ENCODE measurements at places on chromosomes 6 and 20. TPM values are rescaled to one million over a fixed set of nuclear protein-coding genes. Genes with fewer than 3 reads are reported as not detected.

DNA sequence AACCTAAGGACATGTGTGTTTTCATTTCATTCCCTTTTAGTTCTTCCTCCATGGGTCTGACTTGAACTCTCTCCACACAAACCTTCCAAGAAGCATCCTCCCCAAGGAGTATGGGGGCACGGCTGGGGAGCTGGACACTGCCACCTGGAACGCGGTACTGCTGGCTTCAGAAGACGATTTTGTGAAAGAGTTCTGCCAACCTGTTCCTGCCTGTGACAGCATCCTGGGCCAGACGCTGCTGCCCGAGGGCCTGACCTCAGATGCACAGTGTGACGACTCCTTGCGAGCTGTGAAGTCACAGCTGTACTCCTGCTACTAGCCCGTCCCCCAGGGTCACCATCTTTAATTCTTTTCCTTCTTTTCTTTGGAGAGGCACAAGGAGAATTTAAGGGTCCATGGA lies 13.5 kb downstream of the TTPAL start:
- no peak for DNase-seq

RAET1E gene
- total RNA-seq = not detected

DNA sequence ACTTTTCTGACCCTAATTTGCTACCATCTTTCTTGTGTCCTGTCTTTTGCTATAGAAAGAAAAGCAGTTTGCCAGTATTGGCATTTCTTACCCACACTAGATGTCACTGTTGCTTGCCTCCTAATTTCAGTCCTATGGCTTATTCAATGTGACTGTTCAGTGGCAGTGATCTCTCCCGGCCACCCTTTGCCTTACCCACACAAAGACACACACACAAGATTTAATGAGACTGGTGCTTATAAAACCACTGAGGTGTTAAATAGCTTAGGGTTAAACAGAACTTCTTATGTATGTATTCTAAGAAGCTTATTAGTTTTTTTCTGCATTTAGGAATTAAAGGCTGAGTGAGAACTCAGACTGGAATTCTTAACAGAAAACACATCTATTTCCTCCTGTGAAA lies 233.6 kb upstream of the ASCC3 start:
- peak; percentile 4 for DNase-seq

DNA sequence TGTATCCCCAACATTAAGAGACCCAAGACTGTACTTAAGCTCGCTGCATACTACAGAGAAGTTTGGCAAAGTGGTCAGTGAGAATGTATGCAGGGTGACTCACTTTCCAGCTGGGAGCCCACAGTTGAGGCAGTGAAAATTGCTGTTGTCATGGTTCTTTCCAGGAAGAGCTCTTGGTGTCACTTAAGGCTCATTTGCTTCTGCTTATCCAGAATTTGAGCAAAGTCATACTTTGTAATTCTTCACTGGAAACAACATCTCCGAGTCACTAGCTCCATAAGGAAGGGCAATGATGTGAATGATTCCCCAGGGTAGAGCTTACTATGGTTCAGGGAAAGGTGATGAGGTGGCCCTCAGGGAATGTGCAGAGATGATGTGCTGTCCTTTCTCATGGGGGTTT lies 65.4 kb upstream of the FBXL4 start:
- peak; percentile 96 for DNase-seq

- no peak for DNase-seq
Observed at GRCh38 chr6:47455533-47456209, 21.9 kb upstream of the CD2AP start.

DNA sequence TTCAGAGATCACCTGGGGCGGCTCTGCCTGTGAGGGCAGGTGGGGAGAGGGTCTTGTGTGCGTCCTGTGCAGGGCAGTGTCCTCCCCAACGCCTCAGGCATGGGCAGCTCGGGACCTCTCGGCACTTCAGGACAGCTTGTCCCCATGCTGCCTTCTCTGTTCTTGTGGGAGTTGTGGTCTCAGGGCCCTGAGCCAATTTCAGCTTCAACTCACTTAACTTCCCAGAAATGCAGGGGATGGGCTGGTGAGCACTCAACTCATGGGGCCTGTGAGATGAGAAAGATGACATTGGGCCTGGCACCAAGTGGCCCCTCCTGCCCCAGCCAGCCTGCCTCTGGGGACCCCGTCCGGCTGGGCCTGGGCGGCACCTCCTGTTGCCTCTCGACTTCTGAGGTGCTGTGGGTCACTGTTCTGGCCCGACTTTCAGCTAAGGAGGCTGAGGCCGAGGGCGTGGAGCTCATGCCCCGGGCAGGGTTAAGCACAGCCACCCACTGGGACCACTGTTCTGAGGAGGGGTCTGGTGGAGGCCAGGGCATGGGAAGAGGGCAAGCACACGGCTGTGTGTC lies 6.7 kb downstream of the RGS19 start:
- DNase-seq = no peak

DNA sequence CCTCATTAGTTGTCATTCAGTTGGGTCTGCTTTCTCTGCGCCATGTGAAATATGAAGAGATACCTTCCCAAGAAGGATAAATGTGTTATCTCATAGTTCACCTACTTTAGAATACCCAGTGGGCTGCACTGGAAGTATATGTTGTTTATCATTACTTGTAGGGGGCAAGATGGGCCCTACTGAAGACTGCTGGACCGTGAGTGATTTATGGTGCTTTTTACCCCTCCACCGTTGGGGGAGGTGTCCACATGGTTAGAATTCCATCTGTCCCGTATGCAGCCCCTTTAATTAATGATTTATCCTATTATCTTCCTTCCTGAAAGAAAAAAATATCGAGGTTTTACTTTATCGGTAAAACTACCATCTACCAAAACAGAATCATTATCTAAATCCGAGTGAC lies 97.0 kb downstream of the TSHZ2 start:
- no peak for DNase-seq

DNA sequence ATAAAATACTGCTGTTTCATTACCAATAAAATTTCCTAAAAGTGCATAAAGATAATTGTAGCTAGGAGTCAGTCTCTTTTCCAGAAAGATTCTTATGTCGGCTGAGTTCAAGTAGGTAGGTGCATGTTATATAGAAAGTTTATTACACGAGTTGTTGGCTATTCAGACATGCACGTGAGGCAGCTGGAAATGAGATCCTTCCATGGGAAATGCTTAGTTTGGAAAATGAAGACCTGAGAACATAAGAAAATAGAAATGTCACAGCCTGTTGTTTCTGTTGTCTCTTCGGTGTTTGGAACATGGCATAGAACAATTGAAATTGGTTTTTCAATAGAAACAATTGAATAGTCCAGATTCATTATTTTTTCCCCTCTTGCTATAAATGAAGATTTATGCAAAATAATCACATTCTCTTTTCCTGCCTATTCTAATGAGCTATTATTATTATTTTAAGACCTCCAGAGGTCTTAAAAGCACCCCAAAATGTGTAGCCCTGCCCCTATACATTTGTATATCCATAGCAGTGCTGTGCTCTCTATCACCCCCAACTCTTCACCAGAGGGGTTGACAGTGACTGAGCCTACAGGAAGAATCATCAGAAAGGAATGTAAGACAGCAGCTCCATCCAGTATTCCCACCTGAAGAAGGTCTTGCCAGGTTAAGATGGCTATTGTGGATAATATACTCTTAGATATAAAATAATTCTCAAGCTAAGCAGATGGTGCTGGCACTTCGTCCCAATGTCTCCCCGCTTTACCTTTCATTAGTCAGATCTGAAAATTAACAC lies 82.2 kb downstream of the ZDHHC14 start:
- DNase-seq = no peak

DNA sequence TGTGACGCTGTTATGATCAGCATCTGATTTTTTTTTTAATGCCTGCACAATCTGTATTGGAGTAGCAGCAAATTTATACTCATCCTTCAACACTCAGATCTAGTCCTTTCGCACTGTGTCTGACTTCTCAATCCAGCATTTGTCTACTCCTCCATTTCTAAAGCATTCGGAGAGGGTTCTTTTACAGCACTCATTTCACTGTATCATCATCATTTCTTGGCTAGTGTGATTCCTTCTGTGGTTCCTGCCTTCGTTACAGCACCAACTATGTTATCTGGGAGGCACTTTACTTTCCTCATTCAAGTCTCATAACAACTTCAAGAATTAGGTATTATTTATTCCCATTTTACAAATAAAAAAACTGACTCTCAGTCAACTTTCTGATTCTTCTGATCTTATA lies 18.0 kb downstream of the NUDT3 start:
- no peak for DNase-seq

PTPRK gene
- 21.6 TPM for total RNA-seq

DNA sequence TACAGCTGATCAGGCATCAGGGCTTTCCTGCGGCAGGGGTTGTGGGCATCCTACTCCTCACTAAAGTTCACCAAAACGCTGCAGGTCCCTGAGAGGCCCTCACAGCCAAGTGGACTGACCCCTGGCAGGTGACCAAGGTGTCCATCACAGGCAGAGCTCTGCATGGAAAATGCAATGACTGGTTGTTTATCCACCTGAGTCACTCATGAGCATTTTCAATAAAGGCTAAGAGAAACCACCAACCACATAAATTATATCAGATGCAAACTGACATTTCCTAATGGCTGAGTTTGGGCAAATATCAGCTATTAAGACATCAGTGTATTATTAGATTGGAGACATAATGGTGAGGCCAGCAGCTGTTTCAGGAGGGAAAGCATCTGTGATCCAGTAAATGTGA lies 152.7 kb upstream of the SYNDIG1 start:
- DNase-seq = no peak

DNA sequence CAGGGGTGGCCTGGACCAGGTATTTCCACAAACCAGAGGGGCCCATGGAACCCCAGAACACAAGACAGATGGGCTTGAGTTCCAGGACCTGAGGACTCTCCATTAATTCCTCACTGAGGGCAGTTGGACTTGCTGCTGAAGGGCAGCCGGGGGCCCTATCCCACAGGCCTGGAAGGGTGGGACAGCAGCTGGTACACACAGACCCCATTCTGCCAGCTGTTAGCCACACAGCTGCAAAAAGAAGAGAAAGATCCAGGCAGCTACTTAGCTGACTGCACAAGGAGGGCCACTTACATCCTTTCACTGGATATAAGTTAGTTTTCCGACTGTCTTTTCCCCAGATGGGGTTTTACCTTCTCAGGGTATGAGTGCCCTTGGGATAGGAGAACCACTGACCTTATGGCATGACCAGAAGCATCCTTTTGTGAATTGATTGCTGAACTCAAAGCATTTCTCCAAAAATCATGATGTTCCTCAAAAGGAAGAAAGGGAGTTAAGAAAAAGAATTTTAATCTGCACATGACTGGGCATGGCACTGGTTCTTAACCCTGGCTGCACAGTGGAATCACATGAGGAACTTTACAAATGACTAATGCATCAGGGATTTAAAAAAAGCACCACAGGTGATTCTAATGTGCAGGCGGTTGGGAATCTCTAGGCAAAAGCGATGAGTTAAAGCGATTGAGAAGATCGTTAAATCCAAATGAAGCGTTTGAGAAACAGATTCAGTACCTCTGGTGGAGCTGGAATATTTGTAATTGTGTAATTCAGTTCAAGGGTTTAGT lies 199.4 kb downstream of the TFAP2A start:
- DNase-seq = no peak

ADAM33 gene
- total RNA-seq = not detected

NKX2-2 gene
- total RNA-seq = not detected
